Osteoblast (primary cell): ENCODE measurements at places on chromosomes 2 and 18.
A peak's percentile ranks its signal among the peaks of the same experiment; 100 is the strongest.

DNA sequence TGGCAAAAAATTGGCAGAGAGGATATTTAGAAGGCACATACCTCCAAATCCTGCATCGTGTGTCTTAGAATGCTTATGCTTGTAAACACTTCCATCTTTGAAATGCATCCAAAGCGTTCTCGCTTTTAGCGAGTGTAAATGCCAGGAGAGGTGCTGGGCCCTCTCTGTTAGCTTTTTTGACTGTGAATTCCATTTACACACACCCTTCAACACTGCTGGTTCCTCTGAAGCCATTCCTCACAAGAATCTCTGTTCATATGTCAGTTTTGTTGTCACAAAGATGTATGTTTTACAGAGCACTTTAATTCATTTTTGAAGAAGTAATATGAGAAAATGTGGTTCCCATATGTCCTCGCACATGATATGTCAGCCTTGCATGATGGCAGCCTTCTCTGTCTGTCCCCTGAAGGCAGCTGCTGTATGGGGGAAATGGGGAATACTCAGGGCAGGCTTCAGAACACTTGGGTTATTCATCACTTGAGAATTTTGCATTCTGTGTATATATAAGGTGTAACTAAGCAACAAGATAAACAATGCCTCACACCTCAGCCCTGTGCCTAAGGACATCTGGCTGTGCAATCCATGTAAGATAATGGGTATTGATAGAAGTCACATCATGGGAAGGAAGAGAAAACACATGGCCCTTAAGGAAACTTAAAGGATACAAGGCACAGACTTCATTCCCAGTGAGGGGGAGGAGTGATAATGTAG lies 52.3 kb downstream of the RAB27B start:
- DNase-seq = no peak

GRCh38 chr2:200336980-200337615 lies 30.6 kb downstream of the SPATS2L start:
- no peak for DNase-seq

DNA sequence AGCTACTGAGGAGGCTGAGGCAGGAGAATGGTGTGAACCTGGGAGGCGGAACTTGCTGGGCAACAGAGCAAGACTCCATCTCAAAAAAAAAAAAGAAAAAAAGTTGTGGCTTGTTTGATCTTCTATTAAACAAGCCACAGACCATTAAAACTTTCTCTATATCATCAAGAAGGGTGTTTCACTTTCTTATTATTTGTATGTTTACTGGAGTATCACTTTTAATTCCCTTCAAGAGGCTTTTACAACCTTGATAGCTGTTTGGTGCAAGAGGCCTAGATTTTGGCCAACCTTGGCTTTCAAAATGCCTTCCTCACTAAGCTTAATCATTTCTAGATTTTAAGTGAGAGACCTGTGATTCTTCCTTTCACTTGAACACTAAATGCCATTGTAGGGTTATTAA lies 339.1 kb downstream of the TSN start:
- no peak for DNase-seq

- no peak for DNase-seq
Measured at GRCh38 chr2:25980951-25981350, 1.3 kb downstream of the KIF3C start.

GRCh38 chr2:148922776-148923475 lies 47.9 kb downstream of the KIF5C start:
- DNase-seq = no peak

DNA sequence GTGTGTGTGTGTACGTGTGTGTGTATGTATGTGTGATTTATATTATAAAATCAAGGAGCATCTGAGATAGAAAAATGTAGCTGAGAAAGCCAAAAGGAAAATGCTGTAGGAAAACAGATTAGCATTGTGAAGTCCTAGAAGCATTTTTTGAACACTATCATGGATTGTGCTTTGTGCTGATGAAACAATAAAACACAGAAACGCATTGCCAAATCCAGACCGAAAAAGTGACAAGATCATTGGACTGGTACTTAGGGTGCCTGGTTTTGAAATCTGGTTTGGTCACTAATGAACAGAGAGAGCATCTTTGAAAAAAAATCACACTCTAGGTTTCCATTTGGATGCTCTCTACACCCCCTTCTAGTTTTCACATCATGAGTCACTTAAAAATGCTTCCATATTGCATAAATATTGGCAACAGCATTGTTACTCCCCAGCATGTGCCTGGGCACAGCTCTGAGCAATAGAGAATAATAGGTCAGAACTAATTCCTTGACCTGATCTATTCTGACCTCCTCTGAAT lies 214.6 kb upstream of the LRRTM1 start:
- no peak for DNase-seq

DNA sequence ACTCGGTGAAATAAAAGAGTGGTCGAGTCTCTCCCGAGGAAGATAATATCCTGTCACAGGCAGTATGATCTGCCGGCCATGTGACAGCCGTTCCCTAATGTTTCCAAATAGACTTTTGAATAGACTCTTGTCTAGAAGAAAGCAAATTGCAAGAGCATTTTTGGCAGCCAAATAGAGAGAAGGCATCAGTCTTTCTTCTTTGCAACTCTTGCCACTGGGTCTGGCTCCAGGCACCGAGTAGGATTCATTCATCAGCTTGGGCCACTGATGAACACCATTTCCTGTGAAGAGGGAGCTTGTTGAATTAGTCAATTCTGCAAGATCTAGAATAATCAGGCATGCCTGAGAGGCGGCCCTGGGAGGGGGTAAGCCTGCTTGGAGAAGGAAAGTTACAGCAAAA lies 165.6 kb downstream of the KLHL29 start:
- DNase-seq = peak; percentile 76

- no peak for DNase-seq
Measured at GRCh38 chr18:1102848-1103247, 198.2 kb downstream of the ADCYAP1 start.

DNA sequence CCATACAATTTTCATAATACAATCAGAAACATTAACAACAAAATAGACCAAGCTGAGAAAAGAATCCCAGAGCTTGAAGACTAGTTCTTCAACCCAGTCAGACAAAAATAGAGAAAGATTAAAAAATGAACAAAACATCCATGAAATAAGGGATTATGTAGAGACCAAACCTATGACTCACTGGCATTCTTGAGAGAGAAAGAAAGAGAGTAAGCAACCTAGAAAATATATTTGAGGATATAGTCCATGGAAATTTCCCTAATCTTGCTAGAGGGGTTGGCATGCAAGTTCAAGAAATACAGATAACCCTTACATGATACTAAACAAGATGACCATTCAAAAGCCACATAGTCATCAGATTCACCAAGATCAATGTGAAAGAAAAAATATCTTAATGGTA lies 281.7 kb downstream of the CCDC85A start:
- no peak for DNase-seq

DNA sequence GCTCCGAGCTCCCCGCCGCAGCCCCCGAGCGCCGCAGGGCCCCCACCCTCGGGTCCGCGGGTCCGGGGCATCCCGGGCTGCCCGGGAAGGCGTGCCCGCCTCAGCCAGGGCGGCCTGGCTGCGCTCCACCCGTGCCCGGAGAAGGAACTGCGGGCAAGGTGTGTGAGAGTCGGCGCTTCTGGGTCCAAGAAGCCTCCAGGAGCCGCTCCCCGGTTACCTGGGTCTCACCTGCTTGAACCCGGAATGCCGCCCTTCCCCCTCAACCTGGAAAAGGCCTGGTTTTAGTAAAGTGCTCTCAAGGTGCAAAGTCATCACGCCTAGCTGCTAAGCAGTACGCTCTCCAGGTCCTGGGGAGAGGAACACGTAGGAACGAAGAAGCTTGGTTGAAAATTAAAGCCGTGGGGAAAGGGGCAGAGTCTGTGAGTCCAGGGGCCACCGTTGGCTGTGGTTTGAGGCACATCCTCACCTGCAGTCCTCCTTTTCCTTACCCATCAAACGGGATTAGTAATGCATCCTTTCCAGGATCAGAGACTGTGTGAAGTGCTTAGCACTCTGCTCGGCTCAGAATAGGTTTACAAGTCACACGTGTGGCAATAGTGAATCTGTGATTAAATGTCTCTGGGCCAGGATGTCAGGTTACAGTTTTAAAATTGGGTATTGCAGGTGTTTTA lies 1.2 kb downstream of the ASAP2 start:
- peak; percentile 94 for DNase-seq

DNA sequence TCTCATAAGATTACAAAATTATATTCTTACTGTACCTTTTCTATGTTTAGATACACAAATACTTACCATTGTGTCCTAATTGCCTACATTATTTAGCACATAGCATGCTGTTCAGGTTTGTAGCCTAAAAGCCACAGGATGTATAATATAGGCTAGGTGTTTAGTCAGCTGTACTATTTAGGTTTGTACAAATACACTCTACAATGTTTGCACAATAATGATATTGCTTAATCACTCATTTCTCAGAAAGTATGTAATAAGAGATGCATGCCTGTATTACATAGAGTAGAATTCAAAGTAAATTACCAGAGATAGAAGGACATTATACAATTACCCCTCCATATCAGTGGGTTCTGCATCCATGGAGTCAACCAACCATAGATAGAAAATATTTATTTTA lies 201.1 kb upstream of the COL3A1 start:
- DNase-seq = no peak

- no peak for DNase-seq
Measured at GRCh38 chr2:204051984-204052556, 115.5 kb downstream of the ICOS start.

DNA sequence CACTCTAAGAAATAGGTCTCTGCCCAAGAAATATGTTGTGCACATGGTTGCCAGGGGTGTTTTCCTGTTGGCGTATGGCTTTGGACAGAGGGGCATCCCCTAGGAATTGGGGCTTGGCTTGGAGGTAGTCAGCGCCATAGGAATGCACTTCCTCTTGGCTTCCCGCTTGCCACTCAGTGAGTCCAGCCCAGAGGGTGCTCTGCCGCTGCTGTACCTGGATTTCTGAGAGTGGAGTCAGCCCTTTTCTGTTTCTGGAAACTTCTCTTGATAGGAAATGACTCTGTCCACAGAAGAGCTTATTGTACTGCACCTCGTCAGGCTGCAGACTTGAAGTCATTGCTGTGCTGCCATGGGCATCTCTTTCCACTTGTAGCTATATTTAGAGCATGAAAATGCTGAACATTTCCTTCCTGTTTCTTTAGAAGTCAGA lies 116.7 kb upstream of the MGAT5 start:
- peak; percentile 94 for DNase-seq

DNA sequence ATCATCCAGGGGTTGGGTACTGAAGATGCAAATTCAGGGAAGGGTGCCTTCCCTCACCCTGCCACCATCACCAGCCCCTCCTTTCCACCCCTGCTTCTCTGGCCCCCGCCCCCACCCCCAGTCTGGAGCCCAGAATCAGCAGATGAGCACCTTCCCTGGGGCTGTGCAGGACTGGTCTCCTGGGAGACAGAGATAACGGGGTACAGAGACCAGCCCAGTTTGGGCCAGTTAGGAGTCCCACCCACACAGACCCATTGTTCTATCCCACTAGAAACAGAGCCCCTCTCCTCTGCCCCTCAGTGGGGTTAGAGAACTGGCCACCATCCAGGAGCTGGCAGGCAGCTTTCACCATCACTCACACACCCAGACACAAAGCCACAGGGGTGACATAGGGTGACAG lies 4.5 kb upstream of the CRYBA2 start:
- DNase-seq = peak; percentile 66
